GOT3 (cell line): ENCODE measurements at places on chromosomes 4 and X.

DNA sequence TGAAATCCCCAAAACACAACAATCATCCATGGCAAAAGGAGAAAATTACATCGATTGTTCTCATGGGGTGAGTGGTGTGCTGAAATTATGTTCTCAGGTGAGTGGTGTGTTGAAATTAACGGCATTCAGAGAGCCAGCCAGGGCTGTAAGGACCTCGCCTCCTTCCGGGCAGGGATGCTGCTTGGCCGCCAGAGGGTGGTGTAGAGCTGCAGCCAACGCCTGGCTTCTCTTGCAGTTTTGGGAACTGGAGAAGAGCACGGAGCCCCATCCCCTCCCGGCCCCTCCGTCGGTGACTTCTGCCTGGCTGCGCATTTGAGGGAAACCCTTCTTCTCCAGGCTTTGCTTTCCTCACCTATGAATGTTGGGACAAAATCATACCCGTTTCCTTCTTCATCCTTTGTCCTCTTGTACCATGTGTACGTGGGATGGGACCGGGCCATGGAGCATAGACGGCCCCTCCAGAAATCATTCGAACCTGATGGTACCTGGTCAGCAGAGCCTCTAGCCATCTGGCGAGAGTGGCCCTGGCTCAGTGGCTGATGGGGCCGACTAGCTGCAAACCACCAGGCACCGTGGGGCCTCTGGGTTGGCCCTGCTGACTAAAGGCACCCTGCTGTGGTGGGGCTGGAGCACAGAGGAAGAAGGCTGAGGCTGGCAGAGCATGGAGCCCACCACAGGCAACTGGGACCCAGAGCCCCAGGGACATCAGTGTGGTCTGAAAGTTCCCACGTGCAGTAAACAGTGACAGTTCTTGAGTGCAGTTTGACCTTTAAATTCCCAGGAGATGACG is 28.4 kb downstream of the TRMT44 start:
- DNase-seq: no peak

DNA sequence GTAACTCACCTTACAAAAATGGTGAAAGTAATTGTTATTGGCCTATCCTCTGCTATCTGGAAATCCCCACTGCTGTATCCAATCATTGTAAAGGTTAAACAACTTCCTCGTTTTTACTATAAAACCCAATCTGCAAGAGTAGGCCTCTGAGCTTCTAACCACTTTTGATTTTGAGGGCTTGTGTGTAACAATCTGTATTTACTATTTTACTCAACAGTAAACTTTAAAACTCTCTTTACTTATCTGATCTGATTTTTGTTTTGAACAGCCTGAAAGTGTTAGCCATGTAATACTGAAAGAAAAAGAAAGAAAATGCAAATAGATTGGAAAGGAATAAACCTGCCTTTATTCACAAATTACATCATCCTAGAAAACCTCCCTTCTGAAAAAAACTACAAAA is 63.1 kb downstream of the SLC10A7 start:
- DNase-seq: no peak

GRCh38 chrX:2596045-2596444 is 95.0 kb upstream of the CD99 start:
- no peak for DNase-seq

GRCh38 chr4:170243662-170244288 is 154.0 kb upstream of the AADAT start:
- DNase-seq: no peak

DNA sequence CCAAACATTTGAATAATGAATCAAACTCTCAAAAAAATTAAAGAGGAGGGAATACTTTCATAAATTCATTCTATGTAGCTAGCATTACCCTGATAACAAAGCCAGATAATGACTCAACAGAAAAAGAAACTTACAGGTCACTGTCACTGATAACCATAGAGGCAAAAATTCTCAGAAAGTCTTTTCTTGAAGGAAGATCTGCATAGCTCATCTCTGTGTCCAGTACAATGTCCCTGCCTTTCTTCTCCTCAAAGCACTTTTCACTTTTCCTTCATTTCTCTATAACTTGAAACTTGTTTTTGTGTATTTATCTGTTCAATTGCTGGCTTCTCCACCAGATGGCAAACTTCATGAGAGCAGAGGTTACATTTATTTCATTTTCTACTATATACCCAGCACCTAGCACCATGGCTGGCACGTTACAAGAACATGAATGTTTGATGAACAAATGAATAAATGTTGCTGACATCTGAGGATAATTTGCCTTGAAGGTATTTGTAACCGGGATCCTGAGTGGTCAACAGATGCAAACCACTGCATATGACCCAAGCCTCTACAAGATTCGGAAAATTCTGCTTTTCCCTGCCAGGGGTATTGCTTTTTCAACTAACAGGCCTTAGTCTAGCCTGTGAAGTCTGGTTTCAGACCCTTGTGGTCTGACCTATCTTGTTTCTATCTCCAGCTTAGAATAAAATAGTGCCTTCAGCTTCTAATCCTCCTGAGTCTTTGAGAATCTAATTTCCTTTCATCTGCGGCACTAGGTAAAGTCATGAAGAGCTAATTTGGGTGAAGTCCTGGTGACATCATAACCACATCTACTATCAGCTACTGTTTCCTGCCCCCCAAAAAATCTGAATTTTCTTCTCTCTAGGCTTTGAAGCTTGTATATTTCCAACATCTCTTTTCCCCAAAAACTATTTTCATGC is 52.5 kb upstream of the ANTXR2 start:
- no peak for DNase-seq

DNA sequence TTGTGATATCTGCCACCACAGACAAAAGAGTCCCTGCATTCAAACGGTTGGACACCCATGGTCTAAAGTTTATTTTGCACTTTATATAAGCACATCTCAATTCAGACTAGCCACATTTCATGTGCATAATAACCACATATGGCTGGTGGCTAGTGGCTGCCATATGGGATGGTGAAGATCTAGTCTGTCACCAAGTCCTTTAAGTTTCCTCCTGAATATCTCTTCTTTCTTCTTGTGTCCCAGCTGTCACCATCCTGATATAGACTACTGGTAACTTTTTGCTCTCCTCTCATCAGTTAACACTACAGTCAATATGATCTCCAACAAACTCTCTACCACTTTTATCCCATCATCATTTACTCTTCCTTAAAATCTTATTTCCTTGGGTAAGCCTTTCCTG is 9.3 kb downstream of the HSPA4L start:
- no peak for DNase-seq

GRCh38 chr4:11768251-11768972 is 339.7 kb upstream of the HS3ST1 start:
- DNase-seq: no peak

DNA sequence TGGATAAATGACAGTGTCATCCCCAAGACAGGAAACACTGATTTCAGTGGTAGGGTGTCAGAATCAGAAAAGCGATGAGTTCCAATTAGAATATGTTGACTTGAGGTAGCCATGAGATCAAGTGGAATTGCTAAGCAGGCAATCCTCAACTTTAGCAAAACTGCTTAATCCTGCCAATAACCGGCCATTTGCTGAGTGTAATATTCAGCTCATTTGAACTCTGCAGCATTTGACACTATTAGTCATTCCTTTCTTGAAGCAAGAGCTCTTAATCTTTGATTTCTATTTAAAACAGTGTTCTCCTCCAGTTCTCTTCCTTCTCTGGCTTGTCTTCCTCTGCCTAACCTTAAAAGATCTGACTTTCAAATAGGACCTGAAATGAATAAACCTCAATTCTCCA is 68.7 kb upstream of the DCLK2 start:
- no peak for DNase-seq

DNA sequence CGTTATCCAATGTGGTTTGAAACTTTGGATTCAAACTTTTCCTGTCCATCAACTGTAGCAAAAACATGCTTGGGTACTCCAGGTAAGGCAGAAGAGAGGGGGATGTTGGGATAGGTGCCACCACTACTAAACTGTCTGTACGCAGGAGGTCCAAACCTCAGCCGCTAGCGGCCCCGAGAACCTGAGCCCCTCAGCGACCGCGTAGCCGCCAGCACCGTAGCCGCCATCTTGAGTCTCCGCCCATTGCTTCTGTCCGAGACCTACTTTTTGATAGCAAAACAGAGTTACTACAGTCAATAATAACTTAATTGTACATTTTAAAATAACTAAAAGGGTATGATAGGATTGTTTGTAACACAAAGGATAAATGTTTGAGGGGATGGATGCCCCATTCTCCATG is 119.9 kb upstream of the GRID2 start:
- DNase-seq: no peak

GRCh38 chrX:53718073-53718472 is 31.6 kb upstream of the HUWE1 start:
- DNase-seq: no peak

- DNase-seq: no peak
Observed at GRCh38 chr4:88308587-88308986, 24.2 kb upstream of the PPM1K start.

DNA sequence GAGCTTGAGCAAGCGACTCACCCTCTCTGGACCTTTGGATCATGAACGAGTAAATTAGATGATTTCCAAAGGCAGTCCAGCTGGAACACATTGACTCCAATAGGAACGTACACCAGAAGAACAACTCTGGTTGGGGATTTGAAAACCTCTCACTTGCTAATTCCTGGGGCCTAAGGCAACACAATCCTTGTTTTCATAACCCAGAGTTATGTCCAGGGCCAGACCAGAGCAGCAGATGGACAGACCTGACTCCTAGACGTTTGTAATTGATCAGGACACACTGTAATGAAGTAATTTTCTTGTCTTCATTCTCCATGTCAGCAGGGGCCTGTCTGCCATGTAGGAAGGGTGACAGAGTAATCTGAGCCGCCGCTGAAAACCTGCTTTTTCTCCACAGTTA is 283.9 kb downstream of the IDS start:
- no peak for DNase-seq
